ENCODE measurements at places on chromosomes 7 and 10.

- DNase-seq = no peak
Observed at GRCh38 chr10:114767101-114767985, 54.2 kb upstream of the FHIP2A start.

- DNase-seq = no peak
Observed at GRCh38 chr10:43938810-43939209, 290.1 kb upstream of the ZNF32 start.

DNA sequence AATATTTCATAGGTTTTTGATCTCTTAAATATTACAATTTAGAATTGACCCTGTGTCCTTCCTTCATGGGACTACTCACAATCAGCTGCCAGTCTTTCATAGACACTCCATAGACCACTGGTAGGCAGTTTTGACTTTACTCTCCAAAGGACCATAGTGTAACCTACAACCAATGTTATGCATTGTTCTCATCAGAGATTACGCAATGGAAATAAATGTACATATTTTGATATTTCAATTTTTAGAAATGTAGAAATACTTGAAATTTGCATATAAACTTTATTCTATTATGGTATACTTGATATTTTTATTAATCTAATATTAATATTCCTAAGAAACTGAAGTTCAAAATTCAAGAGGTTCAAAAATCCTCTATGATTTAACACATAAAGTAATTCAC, 446.4 kb upstream of the KCND2 start:
- DNase-seq = no peak

GRCh38 chr7:4113271-4113670, 568.8 kb upstream of the FOXK1 start:
- no peak for DNase-seq

- no peak for DNase-seq
Observed at GRCh38 chr10:126907423-126907970, 2.3 kb downstream of the DOCK1 start.

GRCh38 chr7:27916372-27916771, 176.4 kb downstream of the TAX1BP1 start:
- DNase-seq = no peak

- no peak for DNase-seq
Observed at GRCh38 chr7:16318989-16319915, 102.1 kb downstream of the CRPPA start.

DNA sequence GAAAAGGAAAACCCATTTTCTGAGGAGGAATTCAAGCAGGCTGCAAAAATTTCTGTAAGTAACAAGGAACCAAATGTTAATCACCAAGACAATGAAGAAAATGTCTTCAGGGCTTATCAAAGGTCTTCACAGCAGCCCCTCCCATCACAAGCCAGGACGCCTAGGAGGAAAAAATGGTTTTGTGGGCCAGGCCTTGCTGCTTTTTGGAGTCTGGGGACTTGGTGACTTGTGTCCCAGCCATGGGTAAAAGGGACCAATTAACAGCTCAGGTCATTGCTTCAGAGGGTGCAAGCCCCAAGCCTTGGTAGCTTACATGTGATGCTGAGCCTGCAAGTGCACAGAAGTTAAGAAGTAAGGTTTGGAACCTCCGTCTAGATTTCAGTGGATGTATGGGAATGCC, 55.7 kb upstream of the FOXP2 start:
- no peak for DNase-seq

GRCh38 chr10:6704896-6705295, 124.8 kb upstream of the PRKCQ start:
- no peak for DNase-seq

- no peak for DNase-seq
Observed at GRCh38 chr7:146728141-146728540, 611.5 kb downstream of the CNTNAP2 start.

- no peak for DNase-seq
Observed at GRCh38 chr7:132998763-132999162, 83.1 kb downstream of the CHCHD3 start.

GRCh38 chr7:99440195-99440594, 1.5 kb downstream of the CPSF4 start:
- DNase-seq = no peak

GRCh38 chr10:17001297-17001744, 128.3 kb downstream of the CUBN start:
- no peak for DNase-seq

- no peak for DNase-seq
Observed at GRCh38 chr7:80732630-80733029, 94.2 kb downstream of the CD36 start.

DNA sequence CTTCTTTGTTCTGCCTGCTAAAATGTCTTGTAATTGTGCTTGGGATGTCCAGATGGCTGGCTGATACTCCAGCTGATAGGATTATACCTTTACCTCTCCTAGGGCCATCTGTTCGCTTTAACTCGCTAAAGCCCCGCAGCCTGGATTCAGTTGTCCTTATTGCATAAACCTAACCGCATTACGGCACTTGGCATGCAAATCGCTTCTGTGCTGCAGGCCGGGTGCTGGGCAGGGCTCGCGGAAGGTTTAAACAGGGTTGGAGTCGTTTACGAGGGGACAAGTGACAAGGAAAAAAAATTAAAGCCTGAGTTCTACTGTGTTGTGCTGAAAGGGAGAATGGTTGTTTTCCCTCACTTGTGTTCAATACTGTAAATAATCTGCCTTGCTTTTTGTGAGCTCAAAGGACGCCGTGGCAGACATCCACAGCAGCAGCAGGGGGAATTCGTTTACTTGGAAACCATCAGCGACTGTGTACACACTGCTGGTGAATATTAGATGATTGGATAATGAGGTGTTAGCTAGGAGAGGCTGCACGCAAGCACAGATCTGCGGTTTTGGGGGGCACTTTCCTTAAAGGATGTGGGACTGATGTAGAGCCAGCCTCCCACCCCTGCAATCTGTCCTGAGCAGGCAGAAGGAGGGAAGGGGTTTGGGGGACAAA, 93.0 kb downstream of the EBF3 start:
- no peak for DNase-seq

DNA sequence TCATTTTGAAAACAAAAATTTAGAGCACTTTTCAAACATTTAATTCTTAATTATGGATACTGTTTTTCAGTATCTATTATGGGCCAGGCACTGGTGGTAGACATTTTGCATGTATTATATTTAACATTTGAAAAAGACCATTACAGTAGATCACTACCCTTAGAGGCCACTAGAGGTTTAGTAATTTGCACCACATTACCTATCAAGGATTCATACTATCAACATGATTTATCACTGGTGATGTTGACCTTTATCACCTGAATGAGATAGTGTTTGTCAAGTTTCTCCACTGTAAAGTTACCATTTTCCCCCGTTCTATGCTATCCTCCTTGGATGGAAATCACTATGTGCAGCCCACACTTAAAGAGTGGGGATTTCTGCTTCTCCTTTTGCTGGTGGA, 4.4 kb upstream of the SNX13 start:
- DNase-seq = no peak

- no peak for DNase-seq
Observed at GRCh38 chr10:131891196-131891928, 9.4 kb upstream of the PPP2R2D start.

- no peak for DNase-seq
Observed at GRCh38 chr7:111657018-111657417, 94.7 kb upstream of the IMMP2L start.

DNA sequence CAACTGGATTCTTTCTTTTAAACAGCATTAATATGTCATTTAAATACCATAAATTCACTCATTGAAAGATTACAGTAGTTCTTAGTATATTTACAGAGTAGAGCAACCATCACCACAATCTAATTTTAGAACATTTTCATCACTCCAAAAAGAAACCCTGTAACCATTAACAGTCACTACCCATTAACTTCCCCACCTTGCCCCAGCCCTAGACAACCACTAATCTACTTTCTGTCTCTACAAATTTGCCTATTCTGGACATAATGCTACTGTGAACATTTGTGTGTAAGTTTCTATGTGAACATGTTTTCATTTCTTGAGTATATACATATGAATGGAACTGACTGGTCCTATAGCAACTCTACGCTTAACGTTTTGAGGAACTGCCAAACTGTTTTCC, 42.4 kb downstream of the P4HA1 start:
- DNase-seq = no peak
